ENCODE measurements at places on chromosomes 4 and X.

GRCh38 chr4:92600638-92601037 is 296.9 kb downstream of the GRID2 start:
- DNase-seq = no peak

DNA sequence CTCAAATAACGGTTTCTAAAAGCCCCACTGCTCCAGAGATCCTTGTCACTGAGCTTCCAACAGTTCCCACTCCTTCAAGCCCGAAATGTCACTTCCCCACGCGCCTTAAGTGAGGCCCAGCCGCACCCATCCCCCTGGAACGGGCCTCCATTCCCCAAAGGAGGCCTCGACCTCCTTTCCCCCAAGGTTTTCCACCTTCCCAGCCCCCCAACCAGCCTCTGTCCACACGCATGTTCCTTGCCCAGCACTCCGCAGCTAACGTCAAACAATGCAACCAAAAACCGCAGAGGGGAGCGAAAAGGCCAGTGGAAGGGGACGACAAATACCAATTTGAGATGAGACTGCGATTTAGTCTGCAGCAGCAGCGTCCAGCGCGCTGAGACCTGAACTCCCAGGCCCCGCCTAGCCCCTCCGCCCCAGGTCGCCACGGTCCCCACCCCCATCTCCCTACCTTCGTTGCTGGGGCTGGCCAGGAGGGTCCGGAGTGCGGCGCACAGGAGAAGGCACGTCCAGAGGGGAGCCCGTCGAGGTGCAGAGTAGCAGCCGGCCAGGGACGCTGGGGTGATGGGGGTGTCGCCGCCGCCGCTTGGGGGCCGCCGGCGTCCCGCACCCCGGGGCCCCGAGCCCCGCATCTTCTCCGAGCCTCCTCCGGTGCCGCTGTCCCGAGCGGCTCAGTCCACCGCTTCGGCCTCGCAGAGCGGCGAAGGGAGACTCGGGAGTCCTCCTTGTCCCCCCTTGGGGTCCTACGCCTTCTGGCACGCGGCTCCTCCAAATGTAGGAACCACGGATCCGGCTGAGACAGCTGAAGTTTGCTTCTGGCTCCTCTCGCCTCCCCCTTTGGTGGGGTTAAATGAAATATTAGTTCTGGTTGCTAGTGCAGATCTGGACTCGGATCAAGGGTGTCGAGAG is 924 bp downstream of the EPHA5 start:
- peak; percentile 59 for DNase-seq

- DNase-seq = peak; percentile 57
Measured at GRCh38 chrX:23503835-23504539, 163.3 kb upstream of the PRDX4 start.

GRCh38 chr4:123631786-123632692 is 235.4 kb downstream of the SPRY1 start:
- DNase-seq = no peak

DNA sequence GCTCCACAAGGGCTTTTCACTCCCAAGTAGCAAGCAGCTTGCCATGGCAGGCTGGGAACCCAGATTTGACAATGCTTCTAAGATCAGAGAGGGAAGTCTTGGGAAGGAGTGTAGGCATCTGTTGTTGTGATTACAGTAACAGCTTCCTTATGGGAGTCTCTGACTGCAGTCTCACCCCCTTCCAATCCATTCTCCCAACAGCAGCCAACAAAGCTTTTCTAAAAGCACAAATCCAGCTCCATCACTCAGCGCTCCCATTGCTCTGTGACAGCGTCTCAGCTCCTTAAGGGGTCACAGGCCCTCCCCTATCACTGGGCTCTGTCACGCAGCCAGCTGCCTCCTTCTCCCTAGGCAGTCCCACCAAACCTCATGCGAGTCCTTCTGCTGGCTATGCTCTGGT is 7.1 kb downstream of the IGFBP7 start:
- no peak for DNase-seq

DNA sequence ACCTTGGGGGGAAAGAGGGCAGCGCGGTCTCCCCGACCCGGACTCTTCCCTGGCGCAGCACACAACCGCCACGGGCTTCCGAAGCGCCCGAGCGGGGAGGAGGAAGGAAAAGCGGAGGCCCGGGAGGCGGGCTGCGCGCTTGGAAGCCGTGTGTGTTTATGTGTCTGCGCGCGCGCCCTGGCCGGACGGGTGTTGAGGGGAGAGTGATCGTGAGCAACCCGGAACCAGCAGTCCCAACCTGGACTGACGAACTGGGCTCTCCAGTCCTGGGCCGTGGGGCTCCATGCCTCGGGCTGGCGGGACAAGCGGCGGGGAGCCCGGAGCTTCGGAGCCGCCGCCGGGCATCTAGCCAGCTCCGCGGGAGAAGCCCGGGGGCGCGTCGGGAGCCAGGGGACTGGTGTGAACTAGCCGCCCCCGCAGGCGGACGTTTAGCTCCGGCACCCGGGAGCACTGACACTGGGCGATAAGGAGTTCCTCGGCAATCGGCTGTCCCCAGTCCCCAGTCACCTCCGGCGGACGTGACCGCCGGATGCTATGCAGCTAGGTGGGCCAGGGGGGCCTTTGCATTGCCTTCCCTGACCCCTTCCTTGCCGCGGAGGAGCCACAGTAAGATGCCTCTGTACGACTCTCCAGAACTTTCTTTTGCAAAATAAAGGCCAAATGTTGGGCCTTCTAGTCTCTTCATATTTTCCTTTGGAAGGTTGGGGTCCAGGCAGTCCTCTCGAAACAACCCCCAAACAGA is 74.8 kb upstream of the BCOR start:
- DNase-seq = peak; percentile 88

DNA sequence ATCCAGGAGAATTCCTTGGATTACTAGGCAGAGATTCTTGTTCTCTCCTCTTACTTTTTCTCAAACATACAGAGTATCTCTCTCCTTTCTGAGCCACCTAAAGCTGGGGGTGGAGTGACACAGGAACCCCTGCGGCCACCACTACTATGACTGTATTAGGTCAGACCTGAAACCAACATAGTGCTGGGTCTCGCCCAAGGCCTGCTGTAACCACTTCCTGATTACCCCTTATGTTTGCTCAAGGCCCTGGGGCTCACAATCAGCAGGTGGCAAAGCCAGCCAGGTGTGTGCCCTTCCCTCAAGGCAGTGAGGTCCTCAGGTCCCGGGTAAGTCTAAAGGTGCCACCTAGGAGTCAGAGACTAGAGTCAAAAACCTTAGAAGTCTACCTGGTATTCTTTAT is 166.4 kb downstream of the PARM1 start:
- DNase-seq = no peak

GRCh38 chr4:81465406-81466340 is 6.0 kb downstream of the RASGEF1B start:
- no peak for DNase-seq

DNA sequence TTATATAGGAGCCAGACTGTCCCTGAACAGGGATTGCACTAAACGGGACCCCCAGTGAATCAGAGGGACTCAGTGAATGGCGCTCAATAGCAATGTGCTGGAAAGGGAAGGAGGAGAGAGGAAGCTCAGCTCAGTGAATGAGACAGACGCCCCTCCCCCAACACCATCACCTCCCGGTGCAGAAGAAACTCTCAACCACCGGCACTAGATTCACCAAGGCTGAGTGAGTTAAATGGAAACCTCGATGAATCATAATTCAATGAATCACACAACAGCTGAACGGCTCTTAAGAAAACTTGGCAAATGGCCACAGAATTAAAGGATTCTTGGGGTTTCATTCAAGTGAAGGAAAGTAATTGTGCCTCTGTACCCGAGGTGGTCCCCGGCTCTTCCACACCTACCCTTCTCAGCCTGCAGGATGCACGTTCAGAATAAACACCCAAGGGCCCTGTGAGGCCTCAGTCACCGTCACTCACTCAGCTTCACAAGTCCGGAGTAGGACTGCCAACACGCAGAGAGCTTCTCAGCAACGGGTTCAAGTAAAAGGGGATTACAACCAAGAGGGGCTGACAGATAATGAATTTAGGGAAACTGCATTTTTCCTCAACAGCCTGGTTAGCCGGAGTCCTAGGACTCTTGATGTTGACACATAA is 29.3 kb downstream of the CRMP1 start:
- DNase-seq = no peak

GRCh38 chrX:134688839-134689238 is 30.6 kb upstream of the PLAC1 start:
- no peak for DNase-seq

DNA sequence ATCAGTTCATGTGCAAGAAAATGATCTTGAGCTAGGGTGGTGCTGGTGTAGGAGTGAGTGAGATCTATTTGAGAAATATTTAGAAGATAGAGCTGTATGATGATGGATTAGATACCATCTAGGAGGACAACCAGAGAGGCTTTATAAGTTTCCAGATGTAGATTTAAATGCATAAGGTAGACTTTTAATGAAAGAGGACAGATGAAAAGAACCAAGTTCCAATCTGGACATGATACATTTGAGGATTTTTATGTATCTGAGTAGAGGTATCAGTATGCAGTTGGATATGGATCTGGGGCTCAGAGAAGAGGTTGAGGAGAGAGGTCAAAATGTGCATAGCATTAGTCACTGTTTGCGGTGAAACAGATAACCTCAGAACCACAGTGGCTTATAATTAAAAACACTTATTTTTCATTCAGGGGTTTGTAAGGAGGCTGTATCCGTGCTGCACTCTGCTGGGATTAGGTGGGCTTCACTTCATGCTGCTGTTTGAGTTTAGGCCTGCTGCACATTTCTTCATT is 348.7 kb downstream of the BMPR1B start:
- no peak for DNase-seq

DNA sequence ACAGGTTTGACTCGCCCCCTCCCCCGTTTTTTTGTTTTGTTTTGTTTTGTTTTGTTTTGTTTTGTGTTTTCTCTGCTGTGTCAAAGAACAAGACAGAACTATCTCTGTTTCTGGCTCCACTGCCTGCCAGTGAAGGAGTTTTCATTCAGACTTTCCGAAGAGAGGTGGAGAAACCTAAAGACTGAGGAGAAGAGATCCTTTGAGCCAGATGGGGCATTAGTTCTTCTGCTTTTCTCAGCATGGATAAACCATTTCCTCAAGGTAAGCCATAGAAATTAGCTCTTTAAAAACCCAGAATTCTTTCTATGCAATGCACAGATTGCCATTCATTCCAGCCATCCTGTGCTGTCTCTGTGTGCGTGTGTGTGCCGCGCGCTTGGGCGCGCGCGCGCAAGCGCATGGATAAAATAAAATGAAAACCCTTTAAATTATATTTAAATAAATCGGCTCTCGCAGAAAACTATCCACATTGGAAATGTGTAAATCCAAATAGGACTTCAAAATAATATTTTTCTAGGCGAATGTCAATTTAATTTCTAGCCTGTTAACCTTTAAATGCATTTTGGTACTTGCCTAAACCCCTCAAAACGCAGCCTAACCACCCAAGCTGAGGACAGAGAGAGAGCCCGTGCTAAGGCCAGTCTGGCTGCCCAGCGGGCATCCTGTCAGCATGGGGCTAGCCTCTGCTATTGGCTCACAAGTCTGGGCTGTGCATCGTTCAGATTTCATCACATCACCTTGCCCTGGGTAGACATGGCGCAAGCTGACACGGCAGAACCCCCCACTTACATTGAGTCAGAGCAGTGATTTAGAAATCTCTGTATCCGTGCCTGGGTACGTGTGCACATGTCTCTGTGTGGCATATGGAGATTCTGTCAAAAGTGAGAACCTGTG is 113.0 kb upstream of the VAMP7 start:
- no peak for DNase-seq

- DNase-seq = no peak
Measured at GRCh38 chr4:158094413-158095134, 78.3 kb downstream of the GASK1B start.

DNA sequence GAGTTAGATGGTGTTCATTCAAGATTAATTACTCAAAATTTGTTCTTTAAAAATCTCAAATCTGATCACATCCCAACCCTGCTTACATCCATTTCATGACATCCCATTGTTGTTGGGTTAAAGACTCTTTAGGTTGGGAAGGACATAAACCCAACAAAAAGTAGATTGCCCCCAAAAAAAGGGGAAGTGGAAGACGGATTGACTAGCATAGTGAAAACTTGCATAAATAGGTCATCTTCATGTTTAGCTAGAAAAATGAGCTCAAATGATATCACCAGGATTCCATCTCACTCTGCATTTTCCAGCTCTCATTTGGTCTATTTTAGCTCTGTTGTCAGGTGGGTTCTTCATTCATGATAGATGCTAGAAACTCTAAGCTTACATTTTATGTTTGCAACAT is 18.5 kb upstream of the TET2 start:
- DNase-seq = no peak

DNA sequence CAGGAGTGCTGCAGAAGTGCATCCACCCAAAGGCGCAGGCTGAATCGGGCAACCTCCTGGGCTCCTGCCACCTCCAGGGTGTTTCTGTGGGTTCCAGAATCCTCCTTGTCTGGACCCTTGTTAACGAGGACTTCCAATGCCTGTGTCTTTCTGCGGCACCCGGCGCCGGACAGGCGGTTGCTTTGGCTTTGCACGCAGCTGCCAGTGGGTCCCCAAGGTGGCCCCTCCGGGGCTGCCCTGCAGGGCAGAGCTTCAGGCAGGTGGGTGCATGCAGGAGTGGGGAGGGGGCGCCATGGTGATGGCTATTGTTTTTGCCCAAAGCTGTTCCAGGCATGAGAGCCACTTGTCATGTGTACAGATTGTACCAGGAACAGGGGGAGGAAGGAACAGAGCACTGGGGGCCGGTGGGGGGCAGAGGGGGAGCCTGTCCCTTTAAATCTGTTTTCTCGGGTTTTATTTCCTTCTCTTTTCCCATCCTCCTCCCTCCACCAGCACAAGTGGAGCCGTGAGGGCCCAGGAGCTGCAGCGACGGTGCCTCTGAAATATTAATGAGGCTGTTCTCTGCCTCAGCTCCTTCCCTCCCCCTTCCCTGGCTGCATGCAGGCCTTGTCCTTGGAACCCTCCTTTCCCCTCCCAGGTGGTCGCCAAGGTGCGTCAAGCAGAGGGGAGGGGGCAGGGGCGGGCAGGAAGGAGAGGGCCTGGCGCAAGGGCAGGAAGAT is 13.1 kb downstream of the ATP2B3 start:
- DNase-seq = no peak

DNA sequence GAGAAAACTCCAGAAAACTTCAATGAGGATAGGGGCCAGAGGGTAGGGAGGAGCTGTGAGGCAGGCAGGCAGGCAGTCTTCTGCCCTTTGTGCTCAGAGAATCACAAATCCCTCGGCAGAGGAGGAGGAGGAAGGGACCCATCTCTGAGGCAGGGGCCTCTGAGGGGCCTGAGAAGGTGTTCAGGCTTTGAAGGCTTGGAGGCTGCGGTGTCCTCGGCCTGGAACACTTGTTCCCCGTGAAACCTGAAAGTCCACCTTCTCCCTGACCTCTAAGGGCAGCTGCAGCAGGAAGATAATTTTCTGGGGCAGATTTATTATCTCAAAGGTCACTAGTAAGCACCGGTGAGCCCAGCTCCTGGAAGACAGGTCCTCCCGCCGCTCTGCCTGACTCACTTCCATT is 200.3 kb upstream of the BCOR start:
- DNase-seq = no peak

- no peak for DNase-seq
Measured at GRCh38 chrX:147838465-147839131, 73.1 kb upstream of the FMR1 start.

GRCh38 chr4:153023692-153024394 is 87.7 kb downstream of the FHDC1 start:
- no peak for DNase-seq

GRCh38 chr4:105120626-105121025 is 26.1 kb upstream of the TET2 start:
- no peak for DNase-seq

Measured in sigmoid colon (tissue), 7 donors.